ENCODE measurements at places on chromosomes 2 and 18. TPM values are rescaled to one million over a fixed set of nuclear protein-coding genes. Genes with fewer than 3 reads are reported as not detected.

The MC2R gene
- total RNA-seq: not detected

The GALNT3 gene
- total RNA-seq: 15.1 TPM

The FABP1 gene
- not detected for total RNA-seq

The ZC3H8 gene
- total RNA-seq: 58.7 TPM

The FECH gene
- total RNA-seq: 40.8 TPM

- no peak for DNase-seq
These were observed 170.5 kb downstream of the FMNL2 start for GRCh38 chr2:152505495-152505906.

GRCh38 chr2:106339609-106340008 is 128.6 kb downstream of the RGPD3 start:
- DNase-seq: no peak

DNA sequence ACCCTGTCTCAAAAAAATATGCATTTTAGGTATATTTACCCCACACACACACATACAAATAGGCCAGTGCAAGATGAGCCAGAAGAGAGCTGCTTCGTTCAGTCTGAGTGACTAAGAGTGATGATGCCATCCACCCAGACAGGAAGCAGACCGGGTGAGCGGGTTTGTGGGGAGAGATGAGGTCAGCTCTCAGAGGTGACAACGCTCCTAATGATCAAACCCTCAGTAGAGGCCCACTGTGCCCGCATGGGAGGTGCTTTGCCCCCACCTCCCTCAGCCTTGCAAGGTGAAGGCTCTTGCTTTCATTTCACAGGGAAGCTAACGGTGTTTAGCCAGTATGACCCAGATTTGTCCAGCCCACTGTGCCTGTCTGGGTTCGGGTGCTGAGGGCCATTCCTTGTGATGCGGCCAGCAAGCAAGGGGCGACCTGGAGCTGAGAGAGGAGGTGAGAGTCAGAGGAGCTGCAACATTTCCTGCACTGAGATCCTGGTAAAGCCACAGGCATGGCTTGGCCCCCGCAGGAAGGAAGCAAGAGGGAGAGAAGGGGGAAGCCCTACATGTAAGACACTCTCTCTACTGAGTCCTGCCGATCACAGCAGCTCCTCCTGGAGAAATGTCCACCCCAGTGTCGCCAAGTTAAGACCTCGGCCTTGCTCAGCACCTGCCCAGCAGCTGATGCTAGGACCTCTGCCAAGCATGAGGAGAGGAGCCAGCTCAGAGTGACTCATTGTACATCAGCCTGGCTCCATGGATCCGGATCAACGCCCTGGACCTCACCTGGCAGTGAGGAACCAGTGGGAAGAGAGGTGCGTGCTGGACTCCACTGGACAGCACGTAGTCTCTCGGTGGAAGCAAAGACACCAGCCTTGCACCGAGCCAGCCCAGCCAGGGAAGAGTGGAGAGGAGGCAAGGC is 37.0 kb downstream of the NIFK start:
- DNase-seq: peak; percentile 69

GRCh38 chr2:217934321-217935131 is 68.3 kb downstream of the TNS1 start:
- no peak for DNase-seq

GRCh38 chr2:138867341-138867740 is 87.2 kb upstream of the NXPH2 start:
- DNase-seq: no peak

DNA sequence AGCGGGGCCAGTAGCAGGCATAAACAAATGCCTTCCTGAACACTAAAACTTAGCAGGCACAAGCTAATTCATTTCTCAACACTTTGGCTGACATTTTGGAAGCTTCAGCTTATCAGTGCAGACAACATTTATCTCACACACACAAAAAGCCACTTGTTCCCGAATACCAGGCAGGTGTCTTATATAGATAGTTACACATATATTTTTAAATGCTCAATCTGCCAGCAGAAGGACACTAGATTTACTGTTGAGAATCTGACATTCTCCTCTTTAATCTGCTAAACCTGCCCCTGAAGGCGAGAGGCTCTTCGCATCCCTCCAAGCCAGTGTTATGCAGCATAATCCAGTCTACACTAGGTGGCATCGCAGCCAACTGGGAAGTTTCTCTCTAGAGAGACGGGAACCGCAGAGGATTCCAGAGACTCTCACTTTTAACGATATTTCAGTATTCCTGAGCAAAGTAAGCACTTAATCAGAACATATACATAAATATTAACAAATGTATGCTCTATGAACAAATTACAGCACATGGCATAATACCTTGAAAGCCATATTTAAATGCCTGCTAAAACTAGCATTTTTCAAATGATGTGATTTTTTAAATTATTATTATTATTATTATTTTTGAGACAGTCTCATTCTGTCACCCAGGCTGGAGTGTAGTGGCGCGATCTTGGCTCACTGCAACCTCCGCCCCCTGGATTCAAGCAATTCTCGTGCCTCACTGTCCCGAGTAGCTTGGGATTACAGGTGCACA is 90.2 kb upstream of the SCG2 start:
- DNase-seq: no peak

DNA sequence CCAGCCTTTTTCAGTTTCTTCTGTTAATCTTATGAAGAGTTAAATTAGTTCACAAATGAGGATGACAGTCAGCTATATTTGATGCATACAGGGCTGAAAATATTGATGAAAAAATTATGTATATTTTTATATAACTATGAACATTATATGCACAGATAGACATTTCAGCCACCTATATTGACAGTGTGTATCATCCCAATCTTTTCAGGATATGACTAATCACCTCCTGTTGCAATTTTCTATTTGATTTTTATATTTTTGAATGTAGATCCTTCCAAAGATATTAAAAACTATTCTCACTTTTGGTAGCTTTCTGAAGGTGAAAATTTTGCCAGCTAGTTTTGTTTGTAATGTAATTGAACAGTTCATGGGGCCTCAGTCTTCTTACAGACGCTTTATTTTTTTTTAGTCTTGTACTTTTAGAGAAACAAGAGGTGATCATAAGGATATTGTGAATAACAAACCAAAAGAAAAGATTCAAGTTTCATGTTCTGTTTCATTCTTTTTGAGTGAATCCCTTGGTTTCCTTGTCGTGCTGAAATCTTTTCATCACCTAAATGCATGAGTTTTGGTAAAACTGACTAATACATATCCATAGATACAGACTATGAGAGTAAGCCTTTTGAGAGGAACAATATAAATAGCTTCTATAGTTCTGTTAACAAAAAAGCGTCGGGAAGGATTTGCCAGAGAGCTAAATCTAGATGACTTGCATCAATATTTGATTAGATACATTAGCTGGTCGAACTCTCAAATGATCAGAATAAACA is 123.1 kb downstream of the ARHGAP15 start:
- no peak for DNase-seq

DNA sequence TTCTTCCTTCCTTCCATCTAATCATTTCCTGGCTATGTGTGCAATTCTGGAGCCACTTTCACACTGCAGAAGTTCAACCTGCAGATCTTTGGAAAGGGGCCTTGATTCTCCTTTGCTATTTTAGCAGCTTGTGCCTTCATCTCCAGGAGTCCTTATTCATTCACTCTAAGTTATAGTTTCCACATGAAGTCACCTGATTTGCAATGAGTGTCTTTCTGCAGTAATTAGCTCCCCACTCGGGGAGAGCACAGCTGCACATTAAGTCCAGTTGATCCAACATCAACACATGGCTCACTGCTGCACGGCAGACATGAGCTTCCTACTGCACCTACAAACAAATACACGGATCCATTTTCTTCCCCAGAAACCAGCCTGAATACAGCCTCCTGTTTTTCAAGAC is 323.1 kb upstream of the TNP1 start:
- DNase-seq: no peak

DNA sequence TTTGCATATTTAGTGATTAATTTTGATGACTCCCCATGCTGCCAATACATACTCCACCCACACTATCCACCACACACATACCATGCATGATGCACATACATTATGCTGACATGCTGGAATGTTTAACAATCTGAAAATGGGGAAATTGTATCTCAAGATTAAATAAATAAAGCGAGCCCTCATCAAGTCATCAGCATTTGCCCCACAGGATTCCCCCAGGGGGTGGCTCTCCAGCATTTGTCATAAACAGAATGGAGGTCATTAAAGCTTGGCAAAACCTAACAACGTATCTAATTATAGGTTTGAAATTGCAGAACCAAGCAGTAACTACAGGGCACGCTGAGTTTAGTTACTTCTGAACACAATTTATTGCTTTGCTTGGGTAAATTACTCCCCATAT is 141.2 kb upstream of the TACR1 start:
- DNase-seq: no peak

DNA sequence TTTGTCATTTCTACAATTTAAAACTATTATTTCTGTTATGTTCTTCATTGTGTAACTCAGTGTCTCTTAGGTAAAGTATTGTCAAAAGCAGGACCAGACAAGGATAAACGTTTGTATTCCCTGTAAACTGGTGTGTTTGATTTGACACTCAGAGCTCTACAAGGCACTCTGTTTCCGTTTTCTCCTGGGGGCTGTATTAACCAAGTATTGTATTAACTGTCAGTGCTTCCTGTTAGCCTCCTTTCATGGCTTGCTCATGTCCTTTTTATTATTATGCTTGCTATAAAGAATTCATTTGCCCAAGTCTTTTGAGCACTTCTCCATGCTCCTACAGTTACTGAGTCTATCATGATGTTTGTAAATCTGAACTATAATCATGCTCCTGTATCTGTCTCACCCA is 323.7 kb downstream of the LPIN1 start:
- no peak for DNase-seq

DNA sequence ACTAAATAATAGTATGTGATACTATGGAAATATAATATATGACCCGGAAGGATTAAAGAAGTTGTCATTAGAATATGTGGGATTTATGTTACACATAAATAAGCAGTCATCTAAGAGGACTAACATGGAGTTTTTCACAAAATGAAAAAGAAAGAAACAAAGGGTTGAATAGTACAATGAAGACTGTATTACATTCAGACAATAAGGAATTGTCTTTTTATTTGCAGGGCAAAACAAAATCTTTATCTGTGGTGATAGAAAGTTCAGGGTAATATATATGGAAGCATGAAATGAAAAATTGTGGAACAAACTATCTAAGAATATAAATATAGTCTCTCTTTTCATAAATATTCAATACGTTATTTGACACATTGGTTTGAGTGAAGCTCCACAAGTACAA is 5.8 kb downstream of the ERMN start:
- DNase-seq: no peak

DNA sequence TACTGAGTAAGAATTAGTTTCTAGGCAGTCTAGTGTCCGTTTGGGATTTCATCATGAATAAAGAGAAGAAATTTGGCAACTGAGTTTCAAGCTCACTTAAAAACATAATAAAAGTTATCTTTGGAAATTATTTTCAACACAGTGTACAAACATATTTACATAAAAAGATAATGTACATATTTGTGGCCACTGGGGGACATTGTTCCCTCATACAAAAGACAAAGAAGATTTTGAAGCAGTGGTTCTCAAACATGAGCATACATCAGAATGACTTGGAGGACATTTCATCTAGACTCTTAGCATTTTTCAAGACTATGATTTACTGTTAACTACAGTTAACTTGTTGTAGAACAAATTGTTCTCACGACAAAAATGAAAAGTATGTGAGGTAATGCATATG is 15.7 kb upstream of the TTC21B start:
- DNase-seq: no peak

DNA sequence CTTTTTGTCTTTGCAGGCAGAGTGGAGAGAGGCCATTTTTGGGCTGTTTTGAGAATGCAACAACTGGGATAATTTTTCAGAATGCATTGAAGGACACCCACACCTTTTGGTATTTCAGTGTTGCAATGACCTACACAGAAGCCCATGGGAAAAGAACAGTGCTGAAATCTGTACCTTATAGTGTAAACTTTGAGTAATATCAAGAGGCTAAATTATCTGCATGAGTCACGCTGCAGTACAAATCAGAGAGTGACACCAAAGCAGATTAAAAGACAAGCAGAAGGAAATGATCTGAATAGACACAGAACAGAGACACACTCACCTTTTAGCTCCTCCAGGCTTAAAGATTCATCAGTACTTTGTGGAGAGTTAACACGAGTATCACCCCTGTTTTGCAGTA is 265.3 kb downstream of the PAX3 start:
- no peak for DNase-seq

- DNase-seq: no peak
These were observed 324.0 kb upstream of the REG3G start for GRCh38 chr2:78701546-78701945.

DNA sequence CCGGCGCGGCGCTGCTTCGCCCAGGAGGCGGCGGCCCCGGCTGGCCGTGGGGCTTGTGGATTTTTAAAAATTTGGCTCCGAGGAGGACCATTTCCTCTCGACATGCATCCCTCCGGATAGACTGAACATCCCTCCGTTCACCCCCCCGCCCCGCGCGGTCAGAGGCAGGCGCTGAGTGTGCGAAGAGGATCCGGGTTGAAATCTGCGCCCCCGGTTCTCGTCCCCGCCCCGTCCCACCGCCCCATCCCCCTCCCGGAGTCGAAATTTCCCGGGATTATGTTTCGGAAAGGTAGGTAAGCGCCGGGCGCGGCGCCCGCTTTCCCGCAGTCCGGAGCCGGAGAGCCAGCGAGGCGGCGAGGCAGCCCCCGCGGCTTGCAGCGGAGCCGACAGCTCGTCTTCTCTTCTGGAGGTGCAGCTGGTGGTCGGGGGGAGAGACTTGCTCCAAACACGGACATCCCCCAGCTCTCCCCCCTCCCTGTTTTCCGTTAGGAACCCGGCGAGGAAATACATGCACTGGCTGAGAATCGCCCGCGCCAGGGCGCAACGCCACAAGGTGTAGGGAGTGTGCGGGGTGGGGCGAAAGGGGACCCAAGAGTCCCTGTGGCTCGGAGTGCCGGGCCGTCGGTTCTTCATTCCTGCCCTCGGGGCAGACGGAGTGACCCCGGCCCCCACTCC is at the start of gene PRKCE:
PRKCE (plus strand) TSS at position 261 of the 675 bp plus-strand sequence.
- DNase-seq: peak; percentile 85
